Renal cortex interstitium (tissue), 15 donors: ENCODE measurements at places on chromosomes 1 and 21. TPM values are rescaled to one million over a fixed set of nuclear protein-coding genes. Genes with fewer than 3 reads are reported as not detected.

- DNase-seq, result no peak
Measured at GRCh38 chr1:248045209-248045608, 1.4 kb upstream of the OR2L3 start.

GRCh38 chr1:119590393-119590792 is 57.7 kb downstream of the ZNF697 start:
- DNase-seq, result no peak

PRKAA2 gene
- polyA plus RNA-seq, result 23.0 TPM

- no peak for DNase-seq
Measured at GRCh38 chr1:106975944-106976343, 80.5 kb upstream of the PRMT6 start.

DNA sequence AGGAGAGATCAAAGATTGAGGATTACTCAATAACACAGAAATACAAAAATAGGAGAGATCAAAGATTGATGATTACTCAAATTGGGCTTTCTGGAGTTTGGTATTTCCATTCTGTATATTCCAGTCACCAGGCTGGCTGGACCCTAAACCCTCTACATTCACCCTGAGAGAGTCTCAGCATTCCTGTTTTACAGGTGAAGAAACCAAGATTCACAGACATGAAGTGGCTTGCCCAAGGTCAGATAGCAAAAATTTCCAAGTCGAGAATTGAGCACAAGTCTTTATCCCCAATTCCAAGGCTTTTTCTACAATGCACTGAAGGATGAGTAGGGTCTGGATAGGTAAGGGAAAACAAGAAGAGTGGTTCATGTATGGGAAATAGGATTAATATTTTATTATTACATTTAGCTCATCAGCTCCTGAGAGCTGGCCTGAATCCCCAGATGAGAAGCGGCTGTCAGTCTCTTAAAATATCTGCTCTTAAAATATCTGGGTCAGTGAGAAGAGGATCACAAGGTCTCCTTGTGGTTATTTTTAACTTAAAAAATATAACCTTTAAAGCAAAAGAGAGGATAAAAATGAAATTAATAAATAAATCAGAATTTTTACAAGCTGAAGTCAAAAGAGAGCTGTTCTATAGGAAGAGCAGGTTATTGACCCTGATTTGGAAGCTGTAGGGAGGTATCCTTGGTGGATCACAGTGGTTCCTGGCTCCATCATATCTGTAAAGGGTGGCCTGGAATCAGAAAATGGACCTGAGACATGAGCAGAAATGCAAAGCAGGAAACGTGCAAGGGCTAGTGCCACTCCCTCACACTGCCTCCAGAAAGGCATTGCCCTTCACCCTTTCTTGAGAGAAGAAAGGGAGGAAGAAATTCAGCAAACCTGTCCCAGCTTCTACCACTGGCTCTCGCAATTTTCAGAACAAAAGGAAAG is 29.1 kb upstream of the SEC16B start:
- no peak for DNase-seq

- no peak for DNase-seq
Measured at GRCh38 chr1:234862360-234862943, 252.5 kb upstream of the IRF2BP2 start.

DNA sequence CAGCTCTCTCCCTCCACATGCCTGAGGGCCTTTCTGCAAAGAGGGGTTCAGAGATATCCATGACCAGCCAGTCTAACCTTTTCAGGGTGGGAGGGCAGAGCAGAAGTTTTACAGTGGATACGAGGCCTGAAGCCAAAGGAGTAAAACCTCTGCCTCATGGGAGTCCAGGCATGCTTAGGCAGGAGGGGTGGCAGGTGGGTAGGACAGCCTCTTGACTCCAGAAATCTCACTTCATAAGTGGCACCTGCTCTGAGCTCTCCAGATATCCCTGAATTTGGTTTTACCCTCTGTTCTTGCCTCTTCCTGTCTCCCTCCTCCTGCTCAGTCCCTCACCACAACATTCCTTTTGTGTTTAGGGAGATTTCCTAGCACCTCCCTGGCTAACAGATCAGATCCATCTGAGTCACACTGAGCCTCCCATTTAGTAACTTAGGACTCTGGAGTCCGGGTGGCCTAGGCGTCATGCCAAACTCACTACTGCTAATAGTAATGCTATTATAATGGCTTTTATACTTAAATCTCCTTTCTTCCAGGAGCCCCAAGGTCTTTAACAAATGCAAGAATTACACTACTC is 201.0 kb downstream of the HS2ST1 start:
- no peak for DNase-seq

S100A3 gene
- 0.32 TPM for polyA plus RNA-seq

PRR9 gene
- not detected for polyA plus RNA-seq

PRELP gene
- polyA plus RNA-seq, result 2.6 TPM

DNA sequence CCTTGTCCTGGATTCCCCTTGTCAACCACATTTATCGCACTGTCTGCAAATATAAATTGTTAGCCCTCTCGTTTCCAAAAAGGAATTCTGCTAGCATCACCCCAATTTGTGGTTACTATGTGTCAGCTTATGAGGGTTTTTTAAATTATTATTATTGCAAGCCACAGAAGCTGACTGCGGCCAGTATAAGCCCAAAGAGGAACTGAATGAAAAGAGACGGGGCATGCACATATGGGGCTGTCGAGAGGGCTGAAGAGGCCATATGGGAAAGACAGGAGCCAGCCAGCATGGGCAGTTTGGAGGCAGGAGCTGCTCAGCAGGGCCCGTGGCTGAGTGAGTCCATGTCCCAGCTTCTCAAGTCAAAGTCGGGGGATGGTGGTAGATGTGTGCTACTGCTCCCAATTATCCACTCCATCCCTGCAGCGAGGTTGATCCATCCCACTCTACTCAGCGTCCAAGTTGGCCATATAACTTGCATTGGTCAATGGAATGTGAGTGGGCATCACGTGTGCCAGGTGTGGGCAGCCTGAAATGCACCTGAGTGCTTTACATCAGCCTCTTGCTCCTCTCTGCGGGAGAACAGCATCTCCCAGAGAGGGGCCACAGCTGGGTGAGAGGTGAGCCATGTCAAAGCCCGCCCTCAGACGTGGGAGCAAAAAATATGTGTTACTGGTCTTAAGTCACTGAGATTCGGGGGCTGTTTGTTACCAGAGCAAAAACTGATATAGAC is 37.6 kb upstream of the LDLRAP1 start:
- DNase-seq, result no peak
